ENCODE measurements at places on chromosomes 3 and 15. TPM values are rescaled to one million over a fixed set of nuclear protein-coding genes. Genes with fewer than 3 reads are reported as not detected.

The TRAIP gene
- 7.9 TPM for total RNA-seq

GRCh38 chr3:57927916-57928315, 80.3 kb upstream of the FLNB start:
- no peak for DNase-seq

DNA sequence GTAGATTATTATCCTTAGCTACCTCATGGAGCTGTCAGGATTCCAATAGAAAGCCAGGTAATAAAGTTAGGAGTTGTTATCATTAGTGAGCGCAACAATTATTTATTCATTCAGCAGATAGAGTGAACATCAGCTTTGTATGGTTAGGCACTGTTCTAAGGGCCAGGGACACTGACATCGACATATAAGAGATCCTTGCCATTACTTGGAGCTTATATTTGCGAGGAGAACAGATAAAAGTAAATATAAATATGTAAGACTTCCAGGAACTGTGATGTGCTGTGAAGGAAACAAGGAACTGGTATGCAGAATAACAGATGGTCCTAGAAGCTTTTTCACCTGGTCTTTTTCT, 473 bp downstream of the LSM3 start:
- no peak for DNase-seq

The EXD1 gene
- not detected for total RNA-seq

- no peak for DNase-seq
Measured at GRCh38 chr3:108833611-108834010, 11.0 kb downstream of the TRAT1 start.

The LRTM1 gene
- not detected for total RNA-seq

GRCh38 chr3:45741742-45742460, 52.7 kb downstream of the SACM1L start:
- no peak for DNase-seq

- DNase-seq, result no peak
Measured at GRCh38 chr3:173399044-173399443, 1.5 kb downstream of the NLGN1 start.

DNA sequence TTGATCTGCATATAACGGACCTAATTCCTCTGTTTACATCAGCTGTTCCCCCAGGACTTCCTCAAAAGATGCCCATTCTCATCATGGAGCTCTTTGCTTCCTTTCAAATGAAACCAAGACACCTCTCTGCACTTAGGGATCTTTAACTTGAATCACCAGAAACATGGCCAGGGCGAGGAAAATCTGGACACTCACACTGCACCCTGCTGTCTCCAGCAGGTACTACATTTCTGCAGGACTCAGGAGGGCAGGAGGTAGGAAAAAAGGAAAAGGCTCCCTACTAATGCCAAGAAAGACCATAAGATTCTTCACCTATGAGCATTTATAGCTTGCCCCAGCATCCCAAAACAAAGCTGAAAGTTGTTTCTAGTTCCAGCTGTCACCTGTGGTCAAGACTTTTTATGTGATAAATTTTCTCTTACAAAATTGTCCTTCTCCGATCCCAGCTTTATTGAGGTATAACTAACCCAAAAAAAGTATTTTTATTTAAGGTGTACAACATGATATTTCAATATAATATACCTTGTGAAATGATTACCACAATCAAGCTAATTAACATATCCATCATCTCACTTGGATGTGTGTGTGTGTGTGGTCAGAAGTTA, 87.3 kb upstream of the C15orf61 start:
- DNase-seq, result peak; percentile 27

The KLHL40 gene
- not detected for total RNA-seq

DNA sequence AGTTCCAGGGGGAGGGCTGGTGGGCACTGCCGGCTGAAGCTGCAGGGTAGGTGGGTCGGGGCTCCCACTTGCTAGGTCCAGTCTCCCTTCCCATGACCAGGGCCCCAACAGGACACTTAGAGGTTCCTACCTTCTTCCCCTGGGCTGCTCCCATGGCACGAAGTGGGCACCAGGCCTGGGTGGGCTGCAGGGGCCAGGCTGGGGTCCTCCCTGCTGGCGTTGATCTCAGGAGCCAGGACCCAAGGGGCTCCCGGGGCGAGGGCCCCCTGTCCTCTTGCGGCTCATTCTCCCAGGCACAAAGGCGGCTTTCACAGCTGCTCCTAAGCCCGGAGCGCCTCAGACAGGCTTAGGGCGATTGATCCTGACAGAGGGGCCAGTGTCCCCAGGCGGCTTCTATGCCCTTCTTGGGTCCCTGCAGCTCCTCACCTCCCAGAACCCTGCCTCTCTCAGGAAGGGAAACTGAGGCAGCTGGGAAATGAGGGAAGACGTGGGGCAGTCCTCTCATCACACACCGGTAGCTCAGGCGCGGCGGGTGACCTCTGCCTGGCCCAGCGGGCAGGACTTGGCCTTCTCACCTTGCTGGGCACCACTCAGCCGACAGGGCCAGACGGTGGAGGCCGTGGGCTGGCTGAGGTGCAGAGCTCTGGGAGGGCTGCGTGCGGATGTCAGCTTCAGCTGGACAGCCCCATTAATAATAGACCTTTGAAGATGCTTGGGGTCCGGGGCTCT, 39.6 kb downstream of the FAM3D start:
- DNase-seq, result no peak

GRCh38 chr3:171876680-171877147, 33.6 kb downstream of the TMEM212 start:
- DNase-seq, result no peak

DNA sequence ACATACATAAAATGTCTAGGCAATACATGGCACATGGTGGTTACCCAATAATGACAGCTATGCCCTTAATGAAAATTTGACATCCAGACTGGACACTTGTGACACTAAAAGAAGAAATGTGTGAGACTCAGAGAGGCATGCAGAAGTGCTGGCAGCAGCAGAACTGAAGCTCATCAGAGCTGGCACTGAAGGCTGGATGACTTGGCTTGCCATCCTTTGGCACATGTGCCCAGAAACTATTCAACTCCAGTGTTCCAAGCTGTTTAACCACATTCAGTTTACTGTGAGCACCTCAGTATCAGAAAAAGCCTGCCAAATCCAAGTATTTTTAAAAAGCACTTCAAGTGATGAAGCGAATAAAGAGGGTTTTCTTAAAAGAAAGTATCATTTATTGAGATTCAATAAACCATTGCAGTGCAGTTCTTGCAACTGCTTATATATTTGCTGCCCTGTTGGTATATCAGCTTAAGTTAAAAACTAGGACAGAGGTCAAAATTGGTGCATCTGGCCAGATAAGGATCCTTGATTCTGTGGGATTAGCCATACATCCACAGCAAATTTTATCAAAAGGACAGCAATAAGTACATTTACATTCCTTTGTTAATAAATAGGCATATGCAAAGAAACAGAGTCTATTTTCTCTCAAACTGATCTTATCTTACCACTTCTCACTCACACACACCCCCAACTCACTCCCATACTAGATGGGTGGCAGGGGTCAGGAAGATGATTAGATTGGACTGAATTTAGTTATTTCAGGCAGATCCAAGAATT, 15.8 kb downstream of the IGSF11 start:
- DNase-seq, result no peak

The ROBO2 gene
- total RNA-seq, result not detected

DNA sequence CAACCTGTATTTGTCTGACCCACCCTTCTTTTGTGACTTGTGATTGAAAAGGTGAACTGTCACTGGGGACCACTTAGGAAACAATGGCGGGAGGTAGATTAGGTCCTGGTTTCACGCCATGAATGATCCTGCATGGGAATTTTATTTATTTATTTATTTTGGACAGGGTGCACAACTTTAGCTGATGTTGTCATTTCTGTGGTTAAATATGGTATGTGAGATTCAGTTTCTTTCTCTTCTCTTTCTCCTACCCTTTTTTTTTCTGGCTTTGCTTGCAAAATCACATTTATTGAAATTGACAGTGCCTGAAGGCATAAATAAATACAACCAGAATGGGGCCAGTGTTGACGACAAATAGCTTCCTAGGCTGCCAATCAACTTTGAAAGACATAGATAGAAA, 18.0 kb upstream of the HTR3E start:
- no peak for DNase-seq

GRCh38 chr3:102129760-102130608, 280.7 kb downstream of the NFKBIZ start:
- no peak for DNase-seq

The ZNF710 gene
- 16.3 TPM for total RNA-seq

GRCh38 chr3:61356685-61357084, 105.4 kb upstream of the FHIT start:
- DNase-seq, result no peak

DNA sequence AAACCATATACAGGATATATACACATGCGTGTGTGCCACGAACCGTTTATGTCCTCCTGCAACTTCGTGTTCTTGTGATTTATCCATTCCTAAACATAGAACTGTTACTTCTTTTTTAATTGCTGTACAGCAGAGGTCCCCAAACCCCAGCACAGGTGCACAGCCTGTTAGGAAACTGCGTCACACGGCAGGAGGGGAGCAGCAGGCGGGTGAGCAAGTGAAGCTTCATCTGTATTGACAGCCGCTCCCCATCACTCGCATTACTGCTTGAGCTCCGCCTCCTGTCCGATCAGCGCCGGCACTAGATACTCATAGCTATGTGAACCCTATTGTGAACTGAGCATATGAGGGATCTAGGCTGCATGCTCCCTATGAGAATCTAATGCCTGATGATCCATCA, 34.9 kb upstream of the NRROS start:
- peak; percentile 85 for DNase-seq

The LDHAL6B gene
- not detected for total RNA-seq

DNA sequence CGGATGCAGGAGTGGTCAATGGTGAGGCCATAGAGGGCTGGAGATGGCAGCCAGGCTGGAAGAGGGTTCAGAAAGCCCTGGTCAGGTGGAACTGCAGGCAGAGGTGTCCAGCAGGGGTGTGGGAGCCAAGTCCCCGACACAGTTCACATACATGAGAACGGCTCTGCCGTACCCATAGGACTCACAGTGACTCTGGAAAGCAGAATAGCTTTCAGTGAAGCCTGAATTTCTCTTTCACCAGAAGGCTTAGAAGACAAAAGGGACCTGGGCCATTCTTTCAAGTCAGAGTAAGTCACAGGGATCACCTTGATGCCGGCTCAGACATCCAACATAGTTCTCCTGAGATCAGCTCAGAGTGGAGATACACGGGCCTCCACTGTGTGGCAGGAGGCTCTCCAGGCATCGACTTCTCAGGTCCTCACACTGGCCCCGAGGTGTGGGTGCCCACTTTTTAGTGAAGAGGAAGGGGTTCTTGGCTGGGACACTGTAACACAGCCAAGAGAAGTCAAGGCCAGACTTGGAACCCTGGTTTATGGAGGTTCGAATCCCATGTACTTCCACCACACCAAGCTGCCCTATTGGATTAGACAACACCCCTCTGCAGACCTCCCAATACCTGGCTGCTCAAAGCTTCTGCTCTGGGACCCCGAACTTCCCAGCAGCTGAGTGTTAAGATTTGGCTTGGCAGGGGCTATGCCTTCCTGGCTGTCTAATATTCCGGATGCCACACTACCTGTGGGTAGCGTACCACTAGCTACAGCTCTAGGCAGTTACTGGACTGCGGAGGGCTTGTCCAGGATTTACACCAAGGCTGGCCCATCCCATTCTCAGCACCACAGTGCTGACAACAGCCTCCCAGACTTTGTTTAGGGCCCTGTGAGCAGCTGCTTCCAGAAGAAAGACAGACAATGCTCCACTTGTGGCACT, 40.4 kb upstream of the RAB6B start:
- no peak for DNase-seq

The LINGO1 gene
- total RNA-seq, result not detected

DNA sequence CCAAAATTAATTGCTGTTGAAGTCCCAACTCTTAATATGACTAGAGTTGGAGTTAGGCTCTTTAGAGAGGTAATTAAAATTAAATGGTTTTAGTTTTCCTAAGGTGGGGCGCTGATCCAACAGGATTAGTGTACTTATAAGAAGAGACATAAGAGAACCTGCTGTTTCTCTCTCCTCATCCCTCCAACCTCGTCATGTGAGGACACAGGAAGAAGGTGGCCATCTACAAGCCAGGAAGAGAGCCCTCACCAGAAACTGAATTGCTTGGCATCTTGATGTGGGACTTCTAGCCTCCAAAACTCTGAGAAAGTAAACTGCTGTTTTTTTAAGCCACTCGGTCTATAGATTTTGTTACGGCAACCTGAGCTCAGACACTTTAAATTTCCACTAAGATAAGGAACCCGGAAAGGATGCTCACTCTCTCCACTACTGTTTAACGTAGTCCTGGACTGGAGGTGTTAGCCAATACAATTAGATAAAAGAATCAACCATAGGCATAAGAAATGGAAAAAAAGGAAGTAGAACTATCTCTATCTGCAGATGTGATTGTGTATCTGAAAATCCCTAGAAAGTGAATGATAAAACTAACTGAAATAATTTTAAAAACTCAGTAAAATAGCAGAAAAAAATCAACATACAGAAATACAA, 26.8 kb downstream of the DCBLD2 start:
- DNase-seq, result no peak

GRCh38 chr3:171314341-171314740, 145.9 kb downstream of the TNIK start:
- DNase-seq, result no peak

The ACVR2B gene
- 12.7 TPM for total RNA-seq

The FETUB gene
- total RNA-seq, result not detected

The ALG1L2 gene
- total RNA-seq, result 1.4 TPM

- DNase-seq, result no peak
Measured at GRCh38 chr15:101250341-101250831, 1.5 kb downstream of the CHSY1 start.

DNA sequence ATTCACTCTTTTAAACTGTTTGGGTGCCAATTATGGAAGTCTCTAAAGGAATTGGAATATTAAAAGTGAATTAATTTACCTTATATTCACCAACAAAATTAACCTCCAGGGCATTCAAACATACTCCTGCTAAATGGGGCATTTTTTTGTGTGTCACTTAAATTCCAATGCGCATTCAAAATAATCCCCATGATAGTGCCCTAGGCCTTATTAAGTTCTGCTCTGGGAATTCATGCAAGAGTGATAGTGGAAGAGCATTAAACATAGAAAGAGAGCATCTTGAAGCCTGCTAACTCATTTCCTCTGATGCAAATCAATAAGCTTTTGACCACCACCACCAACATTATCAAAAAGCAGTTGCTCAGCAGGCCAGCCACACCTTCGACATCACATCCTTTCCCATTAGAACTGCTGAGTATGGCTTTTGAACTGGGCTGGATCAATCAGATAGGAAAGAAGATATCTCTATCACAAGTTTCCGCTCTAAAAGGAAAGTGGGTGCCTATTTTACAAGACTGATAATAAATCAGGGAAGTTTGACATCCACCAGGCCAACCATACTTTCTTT, 156.7 kb downstream of the TMCO5A start:
- DNase-seq, result no peak

The PPM1L gene
- total RNA-seq, result 1.9 TPM

The SHC4 gene
- not detected for total RNA-seq

GRCh38 chr15:99474909-99475753, 90.7 kb upstream of the MEF2A start:
- DNase-seq, result no peak

The CELSR3 gene
- total RNA-seq, result 8.8 TPM
